Activated naive CD4-positive, alpha-beta T cell (primary cell): ENCODE measurements at places on chromosomes 6 and 20.

DNA sequence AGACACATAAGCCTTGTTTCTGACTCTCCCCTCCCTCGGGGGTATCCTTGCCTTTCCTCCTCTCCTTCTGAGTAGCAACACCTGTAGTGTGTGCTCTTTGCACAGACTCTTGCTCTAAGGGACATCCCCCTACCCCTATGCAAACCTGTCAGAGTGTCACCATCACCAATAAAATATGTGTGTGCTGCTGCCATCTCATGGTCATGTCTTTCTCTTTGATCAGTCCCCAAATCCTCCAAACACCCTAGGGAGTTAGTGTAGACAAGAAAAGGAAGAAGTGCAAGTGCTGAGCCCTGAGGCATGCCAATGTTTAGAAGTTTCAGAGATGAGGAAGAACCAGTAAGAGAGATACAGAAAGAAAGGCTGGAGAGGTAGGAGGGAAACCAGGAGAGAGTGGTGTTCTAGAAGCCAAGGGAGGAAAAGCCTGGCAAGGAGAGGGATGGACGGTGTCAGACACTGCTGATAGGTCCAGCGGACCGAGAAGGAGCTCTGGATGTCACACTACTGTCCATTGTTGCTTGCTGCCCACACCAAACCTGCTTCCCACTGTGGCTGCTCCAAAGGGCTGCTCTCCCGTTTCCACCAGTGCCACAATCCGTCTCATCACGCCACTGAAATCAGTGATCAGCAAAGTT lies 16.4 kb downstream of the TRMT6 start:
- no peak for DNase-seq

- no peak for DNase-seq
Observed at GRCh38 chr6:109202409-109203264, 107.3 kb downstream of the CEP57L1 start.

DNA sequence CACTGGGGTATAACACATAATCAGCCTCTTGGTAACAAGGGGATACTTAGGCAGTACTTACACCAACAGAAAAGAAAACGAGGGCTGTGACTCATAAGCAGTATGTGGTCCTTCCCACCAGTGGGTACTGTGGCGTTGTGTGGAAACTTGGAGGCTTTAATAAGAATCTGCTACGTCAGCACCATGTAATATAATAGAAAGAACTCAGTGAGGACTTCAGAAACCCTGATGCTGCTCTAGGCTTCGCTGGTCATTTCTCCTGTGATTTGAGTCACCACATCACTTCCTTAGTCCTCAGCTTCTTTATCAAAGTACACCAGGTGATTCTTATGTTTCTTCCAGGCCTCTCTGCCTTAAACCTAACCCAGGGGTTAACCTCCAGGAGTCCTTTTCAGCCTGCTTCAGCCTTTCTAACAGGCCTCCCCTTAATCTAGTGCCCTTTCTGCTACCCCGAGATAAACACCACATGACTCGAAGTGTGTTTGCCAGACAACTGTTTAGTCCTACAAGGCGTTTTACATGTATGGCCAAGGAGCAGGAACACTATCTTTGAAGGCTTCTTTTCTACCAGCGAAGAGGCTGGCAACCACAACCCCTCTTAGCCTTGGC lies 68.5 kb downstream of the FYN start:
- peak; percentile 31 for DNase-seq

- peak; percentile 61 for DNase-seq
Observed at GRCh38 chr6:157873735-157874344, 50.8 kb downstream of the SNX9 start.

GRCh38 chr20:20199361-20200160 lies 147.2 kb downstream of the CFAP61 start:
- no peak for DNase-seq

GRCh38 chr6:42762426-42762859 lies 16.5 kb upstream of the TBCC start:
- DNase-seq = no peak

DNA sequence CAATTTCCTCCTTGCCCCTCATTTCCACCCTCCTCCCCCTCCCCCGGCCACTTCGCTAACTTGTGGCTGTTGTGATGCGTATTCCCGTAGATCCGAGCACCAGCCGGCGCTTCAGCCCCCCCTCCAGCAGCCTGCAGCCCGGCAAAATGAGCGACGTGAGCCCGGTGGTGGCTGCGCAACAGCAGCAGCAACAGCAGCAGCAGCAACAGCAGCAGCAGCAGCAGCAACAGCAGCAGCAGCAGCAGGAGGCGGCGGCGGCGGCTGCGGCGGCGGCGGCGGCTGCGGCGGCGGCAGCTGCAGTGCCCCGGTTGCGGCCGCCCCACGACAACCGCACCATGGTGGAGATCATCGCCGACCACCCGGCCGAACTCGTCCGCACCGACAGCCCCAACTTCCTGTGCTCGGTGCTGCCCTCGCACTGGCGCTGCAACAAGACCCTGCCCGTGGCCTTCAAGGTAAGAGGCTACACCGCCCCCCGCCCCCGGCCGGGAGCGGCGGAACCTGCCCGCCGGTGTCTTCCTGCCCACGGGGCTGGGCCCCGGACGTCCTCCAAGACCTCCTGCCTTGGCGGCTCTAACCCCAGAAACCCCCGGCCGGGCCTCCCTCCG lies 44.9 kb upstream of the SUPT3H start:
- no peak for DNase-seq

DNA sequence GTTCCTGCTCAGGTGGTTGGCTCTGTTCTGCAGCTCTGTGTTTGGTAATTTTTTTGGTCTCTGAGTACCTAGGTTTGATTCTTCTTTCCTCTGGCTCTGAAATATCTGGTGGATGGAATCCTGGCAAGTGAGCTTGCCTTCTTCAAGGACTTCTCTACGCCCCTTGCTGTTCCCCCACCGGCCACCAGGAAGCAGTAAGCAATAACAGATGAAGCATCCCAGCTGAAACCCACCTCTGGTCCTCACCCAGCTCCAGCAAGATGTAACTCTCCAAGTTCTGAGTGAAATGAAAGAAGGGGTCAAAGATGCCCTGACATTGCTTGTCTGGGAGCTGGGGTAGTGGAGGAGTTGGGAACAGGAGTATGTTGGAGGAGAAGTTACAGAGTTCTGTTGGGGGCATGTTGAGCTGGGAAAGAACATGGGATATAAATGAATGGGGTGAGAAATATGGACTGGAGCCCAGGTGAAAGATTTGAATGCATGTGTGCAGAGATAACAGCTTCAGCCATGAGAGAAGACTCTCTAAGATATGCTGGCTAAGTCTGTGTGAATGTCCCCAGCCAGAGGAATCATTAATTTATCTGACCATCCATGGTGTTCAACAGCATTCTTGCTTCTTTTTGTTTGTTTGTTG lies 51.3 kb upstream of the GLP1R start:
- peak; percentile 4 for DNase-seq

GRCh38 chr20:19317237-19318069 lies 105.0 kb downstream of the SLC24A3 start:
- no peak for DNase-seq

- DNase-seq = no peak
Observed at GRCh38 chr6:99093456-99094190, 145.9 kb upstream of the FBXL4 start.

GRCh38 chr20:45944151-45944964 lies 9.9 kb downstream of the PCIF1 start:
- DNase-seq = no peak

DNA sequence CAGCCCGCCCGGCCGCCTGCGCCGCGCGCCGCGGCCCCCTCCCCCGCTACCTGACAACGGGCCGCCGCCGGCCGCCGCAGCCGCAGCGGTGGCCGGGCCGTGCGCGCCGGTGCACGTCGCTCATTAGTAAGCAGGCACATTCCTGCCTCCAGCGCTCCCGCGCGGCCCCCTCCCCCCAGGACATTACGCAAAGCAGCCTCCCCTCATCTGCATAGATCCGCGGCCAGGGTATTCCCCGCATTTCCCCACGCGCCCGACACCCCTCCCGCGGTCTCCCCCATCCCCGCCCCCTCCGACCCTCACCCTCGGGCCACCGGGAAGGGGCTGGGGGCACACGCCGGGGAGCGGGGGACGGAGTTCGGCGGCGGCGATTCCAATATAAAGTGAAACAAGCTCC lies at the start of gene HIVEP2:
TSS of gene HIVEP2 (minus strand) at position 128 of the 397 bp plus-strand sequence. CDS start 170,438 bp downstream, outside the sequence.
- DNase-seq = peak; percentile 79

- DNase-seq = no peak
Observed at GRCh38 chr20:25037288-25038102, 20.4 kb downstream of the ACSS1 start.

- no peak for DNase-seq
Observed at GRCh38 chr6:142856624-142857232, 88.2 kb downstream of the HIVEP2 start.

DNA sequence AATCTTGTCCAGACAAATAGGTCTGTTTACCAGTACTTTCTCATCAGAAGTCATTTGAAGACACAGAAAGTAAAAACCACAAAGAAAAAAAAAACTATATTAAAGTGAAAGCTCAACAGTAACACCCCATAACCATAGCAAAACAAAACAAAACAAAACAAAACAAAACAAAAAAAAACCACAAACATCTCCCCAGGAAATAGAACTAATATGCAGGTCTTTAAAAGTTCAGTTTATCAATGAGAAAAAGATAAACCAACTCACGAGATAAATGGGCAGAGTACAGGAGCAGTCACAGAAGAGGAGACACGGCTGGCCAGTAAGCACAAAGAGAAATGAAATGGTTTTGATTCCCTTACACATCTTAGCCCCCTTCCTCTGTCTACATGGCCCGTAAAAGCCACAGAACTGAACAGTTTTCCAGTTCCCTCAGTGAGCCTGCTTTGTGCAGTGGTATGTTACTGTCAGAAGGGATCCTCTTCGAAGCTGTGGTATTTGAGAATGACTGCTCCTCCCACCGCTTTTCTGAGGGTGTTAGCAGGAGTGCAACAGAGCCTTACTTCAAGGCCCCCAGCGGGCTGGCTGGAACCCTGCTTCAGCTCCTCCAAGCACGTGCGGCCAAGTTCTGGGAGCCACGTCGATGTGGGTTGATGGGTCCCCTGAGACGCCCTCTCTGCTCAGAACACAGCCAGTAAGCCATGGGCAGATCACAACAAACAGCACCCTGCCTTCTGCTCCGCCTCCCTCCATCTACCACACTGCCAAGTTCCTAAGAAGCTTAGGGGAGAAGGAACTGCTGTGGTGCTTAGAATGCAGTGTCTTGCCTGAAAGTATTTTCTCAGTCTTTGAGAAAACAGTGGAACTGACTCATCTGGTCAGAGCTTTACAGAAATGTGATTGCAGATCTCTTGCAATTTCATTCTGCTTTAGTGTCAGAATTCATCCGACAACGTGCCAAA lies 14.0 kb downstream of the UST start:
- DNase-seq = no peak

DNA sequence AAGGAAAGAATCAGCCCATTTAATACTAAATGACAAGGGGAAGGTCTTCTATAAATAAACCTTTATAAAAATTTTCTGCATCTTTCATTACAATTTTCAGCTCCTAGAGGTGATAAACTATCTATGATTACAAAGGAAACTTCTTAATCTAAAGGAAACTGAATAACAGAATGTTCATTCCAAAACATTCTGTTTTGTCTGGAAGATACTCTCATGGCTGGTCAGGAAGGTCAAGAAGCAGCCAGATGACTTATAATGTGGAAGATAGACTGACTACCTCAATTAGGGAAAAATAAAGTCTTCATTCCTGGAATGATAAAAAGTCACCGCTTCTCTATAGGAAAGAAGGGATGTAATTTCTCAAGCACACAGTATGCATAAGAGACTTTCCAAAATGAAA lies 131.3 kb downstream of the GMDS start:
- DNase-seq = no peak

DNA sequence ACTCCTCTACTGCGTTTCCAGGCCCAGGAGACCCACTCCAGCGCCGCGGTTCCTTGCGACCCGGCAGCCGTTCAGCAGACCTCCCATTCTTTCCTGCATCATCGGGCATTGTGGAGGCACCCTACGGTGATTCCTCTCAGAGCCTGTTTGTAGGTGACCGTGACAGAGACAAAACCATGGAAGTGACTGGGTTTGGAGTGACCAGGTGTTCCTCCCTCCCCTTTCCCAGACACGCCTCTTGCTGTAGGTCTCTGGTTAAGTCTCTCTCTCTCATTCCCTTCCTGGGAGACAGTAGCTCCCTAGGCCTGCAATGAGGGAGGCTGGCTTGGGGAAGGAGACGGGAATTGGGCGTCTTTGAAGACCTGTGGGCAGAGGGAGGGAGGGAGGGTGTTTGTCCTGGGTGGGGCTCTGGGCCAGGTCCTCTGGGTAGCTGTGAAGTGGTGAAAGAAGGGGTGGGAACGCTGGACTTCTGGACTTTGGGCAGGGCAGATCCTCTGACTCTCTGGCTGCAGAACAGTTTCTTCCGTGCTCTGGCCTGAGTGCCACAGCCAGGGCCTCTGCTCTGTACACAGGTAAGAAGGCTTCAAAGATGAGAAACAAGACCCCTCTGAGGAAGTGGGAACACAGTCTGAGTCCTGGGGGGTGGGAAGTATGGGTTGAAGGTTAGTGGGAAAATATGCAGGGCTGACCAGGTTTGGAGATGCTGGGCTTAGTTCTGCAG lies 763 bp downstream of the KLC4 start:
- DNase-seq = no peak

DNA sequence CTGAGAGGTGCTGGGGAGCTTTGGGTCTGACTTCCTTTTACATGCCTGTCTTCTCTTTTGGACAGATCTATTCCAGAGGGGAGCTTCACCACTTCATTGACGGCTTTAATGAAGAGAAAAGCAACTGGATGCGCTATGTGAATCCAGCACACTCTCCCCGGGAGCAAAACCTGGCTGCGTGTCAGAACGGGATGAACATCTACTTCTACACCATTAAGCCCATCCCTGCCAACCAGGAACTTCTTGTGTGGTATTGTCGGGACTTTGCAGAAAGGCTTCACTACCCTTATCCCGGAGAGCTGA lies 13.1 kb downstream of the PRDM1 start:
- DNase-seq = no peak

- DNase-seq = peak; percentile 16
Observed at GRCh38 chr6:116371120-116371917, 572 bp downstream of the DSE start.

DNA sequence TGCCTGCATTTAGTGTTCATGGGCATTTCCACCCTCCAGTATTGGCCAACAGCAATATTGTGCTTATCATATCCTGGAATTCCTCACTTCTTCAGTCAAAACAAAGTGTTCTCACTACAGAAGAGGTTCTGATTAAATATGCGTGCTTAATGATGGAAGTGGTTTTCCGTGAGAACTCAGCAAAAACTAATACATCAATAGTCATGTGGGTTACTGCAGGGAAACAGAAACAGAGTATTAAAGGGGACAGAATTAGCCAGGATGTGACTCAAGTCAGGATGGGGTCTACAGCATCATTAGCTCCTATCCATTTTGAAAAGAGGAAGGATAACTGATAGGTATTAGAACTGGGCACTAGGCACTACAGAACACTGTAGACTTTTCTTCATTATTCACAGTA lies 384.6 kb downstream of the CDKAL1 start:
- no peak for DNase-seq

GRCh38 chr6:108526739-108527174 lies 34.0 kb upstream of the FOXO3 start:
- no peak for DNase-seq
